Pulmonary artery endothelial cell (primary cell): ENCODE measurements at places on chromosomes 1 and 21.

DNA sequence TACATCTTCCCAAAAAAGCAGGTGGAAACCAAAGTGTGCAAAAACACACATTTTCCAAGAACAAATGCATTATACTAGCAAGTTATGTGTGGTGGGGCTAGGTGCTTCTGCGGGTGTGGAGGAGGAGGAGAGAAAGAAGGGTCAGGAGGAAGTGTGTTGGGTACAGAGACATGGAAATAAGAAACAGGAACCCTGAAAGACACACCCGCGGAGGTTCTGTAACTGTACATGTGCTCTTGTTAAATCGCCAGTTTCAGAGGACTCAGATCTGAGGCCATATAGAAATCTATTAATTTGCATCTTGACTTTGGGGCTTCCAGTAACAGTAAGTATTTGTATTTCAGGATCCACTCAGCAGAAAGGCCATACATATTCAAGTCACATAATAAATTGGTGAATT, 30.9 kb downstream of the ERG start:
- DNase-seq, result no peak

- no peak for DNase-seq
These were observed 107.8 kb downstream of the NME7 start for GRCh38 chr1:169259816-169260215.

DNA sequence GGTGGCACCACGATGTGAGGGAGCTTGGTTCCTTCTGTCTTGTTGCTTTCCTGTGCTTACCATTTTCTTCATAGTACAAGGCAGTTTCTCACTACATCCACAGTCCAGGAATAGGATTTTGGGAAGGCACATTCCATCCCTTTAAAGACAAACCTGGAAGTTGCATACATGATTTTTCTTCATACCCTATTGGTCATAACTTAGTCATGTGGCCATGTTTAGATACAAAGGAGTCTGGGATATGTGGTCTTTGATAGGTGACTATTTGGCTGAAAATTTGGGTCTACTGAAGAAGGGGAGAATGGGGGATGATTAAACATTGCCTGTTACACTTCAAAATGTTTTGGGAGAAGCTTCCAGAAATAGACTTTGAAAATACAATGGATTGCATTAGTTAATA, 7.0 kb downstream of the DYRK1A start:
- no peak for DNase-seq

GRCh38 chr1:202160377-202160940, at the start of gene PTPN7:
TSS of gene PTPN7 (minus strand) at chr1:202160602. CDS start at chr1:202159402, 1,200 bp downstream.
- DNase-seq, result no peak

DNA sequence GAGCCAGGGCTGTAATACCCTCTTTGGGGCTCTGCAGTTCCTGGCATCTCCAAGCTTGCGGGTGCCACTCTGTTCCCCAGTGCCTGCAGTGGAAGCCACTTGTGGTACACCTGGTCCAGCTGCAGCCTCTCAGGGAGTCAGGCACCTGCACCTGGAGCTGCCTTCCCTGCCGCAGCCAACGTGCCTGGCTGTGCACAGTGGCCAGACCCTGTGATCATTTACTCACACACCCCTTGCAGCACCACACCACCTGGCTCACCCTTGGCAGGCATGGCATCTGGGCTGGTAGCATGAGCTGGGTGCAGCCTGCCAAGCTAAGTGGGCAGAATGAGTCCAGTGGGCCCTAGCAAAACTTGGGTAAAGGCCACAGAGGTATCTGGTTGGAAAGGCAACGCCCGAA, 51.1 kb upstream of the NTPCR start:
- no peak for DNase-seq

DNA sequence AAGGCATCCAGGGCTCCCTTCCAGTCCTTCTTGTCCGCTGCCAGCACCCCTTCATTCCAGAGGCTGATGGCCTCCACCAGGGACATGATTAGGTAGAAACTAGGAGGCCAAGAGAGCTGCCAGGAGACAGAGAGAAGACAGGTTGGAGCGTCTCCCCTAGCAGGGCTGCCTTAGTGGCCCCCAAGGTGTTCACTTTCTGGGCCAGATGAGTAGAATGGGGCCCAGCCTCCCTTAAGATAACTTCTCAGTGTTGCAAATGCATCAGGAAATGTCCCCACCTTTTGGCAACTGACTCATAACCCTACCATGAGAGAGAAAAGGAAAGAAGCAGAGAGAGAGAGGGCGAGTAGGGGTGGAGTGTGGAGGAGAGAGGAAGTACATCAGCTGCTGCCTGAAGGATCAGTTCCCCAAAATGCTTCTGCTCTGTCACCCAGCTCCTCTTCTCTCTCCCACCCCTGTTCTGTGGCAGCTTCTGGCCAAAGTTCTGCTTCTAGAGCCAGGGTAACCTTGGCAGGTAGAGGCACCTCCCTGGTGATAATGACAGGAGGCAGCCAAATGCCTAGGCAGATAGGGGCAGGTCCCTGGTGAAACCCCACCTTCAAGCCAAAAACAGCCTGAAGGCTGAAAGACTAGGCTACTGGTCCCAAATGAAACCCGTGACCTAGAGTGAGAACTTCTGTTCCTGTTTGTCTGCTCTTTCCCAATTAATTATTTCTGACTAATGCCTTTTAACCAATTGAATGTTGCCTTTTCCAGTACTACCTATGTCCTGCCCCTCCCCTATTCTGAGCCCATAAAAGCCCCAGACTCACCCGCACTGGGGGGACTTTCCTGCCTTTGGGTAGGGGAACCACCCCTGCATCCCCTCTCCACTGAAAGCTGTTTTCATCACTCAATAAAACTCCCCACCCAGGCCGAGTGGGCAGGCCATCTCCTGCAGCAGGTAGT, at the start of gene NCF2:
NCF2 (minus strand) TSS at position 216 of the 948 bp plus-strand sequence; CDS start at position 86, 130 bp downstream.
- no peak for DNase-seq

DNA sequence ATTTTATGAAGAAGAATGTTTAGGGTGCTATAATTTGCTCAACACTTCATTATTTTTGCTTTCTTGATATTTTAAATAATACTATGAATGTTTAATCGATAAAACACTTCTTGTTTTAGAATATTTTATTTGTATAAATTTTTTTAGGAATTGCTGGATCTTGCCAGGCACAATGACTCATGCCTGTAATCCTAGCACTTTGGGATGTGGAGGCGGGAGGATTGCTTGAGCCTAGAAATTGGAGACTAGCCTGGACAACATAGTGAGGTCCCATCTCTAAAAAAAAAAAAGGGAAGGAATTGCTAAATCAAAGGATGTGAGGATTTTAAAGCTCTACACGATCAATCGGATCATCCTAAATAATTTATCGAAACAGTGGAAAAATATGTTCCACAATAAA, 17.6 kb downstream of the RNF11 start:
- DNase-seq, result no peak

GRCh38 chr1:107862064-107862463, 102.9 kb downstream of the VAV3 start:
- peak; percentile 91 for DNase-seq

- no peak for DNase-seq
These were observed 1.3 kb downstream of the TRIM67 start for GRCh38 chr1:231162970-231163829.

GRCh38 chr1:192477630-192478029, 97.9 kb upstream of the RGS1 start:
- no peak for DNase-seq

GRCh38 chr1:197659171-197659570, 116.1 kb downstream of the DENND1B start:
- DNase-seq, result no peak

DNA sequence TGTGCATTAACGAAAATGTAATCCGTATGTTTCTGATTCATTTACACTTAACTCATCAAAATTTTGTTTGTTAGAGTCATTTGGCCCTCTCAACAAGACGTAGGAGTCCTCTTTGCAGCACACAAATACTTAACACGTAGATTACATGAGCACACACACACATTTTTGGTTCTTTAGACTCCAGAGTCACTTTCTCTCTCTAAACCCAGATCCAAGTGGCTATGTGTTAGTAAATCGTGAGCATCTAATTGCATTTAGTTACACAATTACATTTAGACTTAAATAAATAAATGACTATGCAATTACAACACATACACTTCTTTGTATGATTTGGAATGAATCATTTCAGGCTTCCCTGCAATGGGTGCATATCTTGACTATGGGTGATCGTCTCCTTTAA, 109.0 kb upstream of the GREM2 start:
- no peak for DNase-seq

DNA sequence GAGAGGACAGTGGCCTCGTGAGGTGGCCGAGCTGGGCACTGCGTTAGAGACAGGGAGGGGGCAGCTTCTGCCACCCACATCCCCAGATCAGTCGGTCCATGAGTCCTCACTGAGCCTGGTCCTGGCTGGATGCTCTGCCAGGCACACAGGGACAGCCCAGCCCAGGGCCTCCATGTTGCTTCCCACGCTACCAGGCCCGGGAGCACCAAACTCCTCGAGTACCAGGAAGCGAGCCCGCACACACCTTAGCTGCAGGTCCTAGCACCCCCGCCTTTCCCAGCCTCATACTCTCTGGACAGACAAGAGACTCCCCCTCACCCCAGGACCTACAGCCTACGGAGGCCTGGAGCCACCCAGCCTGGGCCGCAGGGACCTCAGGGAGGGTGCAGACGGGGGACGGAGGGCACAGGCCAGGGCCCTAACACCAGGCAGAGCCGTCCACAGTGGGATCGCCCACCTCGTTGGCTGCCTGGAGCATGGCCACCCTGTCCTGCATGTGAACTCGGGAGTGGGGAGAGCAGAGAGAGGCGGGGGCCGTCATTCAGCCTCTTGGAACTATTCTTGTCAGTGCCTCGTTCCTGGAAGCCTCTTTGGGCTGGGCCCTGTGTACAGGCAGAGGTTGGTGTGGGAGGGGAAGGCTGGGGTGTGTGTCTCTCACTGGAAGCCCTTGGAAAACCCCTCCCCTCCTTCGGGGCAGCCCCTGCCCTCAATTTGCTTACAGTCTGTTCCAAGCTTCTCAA, 90.9 kb upstream of the RUNX3 start:
- no peak for DNase-seq

GRCh38 chr1:78339490-78339889, 151.3 kb upstream of the PTGFR start:
- no peak for DNase-seq

DNA sequence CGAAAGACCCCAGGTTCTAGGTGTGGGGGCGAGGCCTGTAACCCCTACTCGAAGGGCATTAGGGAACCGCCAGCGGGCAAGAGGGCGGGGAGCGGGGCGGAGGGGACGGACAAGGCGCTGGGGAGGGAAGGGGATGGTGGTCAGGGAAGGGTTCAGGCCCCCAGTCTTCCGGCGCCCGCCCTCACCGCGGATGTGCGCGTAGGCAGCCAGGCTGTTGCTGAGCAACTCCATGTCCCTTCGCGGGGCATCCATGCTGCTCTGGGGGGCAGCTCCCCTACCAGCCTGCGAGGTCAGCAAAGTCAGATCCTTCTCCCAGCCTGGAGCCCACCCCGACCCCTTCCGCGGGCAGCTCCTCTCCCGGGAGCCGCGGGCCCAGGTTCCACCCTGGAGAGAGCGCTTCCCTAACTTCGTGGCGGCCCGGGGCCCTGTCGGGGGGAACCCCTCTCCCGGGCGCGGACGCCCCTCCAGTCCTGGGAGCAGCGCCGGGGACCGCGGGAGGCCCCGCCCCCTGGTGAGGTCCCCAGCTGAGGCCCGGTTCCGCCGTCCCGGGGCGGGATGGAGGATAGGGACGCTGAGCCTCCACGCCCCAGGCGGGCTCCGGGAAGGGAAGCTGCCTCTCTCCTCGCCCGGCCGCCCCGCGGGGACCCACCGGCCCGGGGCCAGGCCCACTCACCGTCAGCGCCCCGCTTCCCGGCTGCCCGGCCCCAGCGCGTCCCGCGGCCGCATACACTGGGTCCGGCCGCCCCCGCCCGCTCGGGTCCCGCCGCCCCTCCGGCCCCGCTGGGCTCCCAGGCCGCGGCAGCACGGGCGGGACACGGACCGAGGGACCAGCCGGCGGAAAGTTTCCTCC, 434 bp downstream of the EVA1B start:
- DNase-seq, result no peak

- no peak for DNase-seq
These were observed 4.4 kb downstream of the CD53 start for GRCh38 chr1:110877364-110877763.

- peak; percentile 10 for DNase-seq
These were observed 52.4 kb upstream of the USP1 start for GRCh38 chr1:62384276-62385005.

- DNase-seq, result no peak
These were observed 267.3 kb upstream of the DUSP10 start for GRCh38 chr1:222009105-222009730.

DNA sequence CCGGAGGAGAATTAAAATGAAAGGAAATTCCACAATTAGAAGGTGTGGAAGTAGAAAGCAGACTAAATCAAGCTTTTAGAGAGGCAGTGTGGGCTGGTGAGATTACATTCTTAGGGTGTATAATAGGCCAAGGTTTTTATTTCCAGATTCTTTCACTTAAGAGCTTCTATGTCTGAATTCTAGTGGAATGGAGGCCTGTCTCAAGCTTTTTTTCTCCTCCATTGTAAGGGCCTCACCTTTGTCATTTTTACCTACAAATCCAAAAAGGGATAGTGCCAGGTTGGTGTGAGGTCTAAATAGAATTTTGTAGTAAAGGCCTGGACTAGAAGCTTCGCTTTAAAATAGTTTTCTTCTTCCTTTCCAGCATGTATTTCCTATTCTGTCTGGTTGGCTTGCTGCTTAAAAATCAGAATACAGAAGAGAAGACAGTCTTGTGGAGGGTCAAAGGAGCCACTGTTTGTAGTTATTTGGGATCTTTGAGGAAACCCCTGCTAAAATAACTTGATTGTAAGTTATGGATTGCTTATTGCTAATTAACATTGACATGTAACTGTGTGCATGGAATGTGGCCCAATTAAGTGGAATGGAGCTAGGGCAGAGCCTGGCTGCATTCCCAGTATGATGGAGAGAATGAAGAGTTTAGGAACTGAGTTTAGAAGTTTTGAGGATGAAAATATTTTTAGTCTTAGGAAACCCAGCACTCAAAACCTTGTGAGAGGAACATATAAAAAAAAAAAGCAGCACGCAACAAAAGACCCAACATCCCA, 162.5 kb upstream of the B3GALT2 start:
- DNase-seq, result no peak

DNA sequence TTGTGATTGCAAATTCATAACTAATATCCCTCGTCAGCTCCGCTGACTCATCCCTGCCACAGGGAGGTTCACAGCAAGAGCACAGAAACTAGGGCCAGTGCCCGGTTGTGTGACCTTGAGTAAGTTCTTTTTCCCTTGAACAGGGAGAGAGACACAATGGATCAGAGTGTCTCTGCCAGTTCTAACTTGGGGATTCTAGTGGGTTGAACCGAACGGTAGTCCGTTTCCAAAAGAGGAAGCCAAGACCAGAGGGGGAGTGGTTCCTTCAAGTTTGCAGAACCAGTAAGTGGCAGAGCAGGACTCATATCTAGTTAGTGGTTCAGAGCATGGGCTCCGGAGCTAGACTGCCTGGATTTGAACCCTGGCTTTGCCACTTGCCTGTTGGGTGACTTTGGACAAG, 4.9 kb upstream of the SHISA4 start:
- no peak for DNase-seq

- no peak for DNase-seq
These were observed 61.5 kb downstream of the GLIS1 start for GRCh38 chr1:53677486-53677885.

GRCh38 chr1:1939296-1940122, 20.4 kb upstream of the TMEM52 start:
- DNase-seq, result no peak
